ENCODE measurements at places on chromosomes 3 and 15.

DNA sequence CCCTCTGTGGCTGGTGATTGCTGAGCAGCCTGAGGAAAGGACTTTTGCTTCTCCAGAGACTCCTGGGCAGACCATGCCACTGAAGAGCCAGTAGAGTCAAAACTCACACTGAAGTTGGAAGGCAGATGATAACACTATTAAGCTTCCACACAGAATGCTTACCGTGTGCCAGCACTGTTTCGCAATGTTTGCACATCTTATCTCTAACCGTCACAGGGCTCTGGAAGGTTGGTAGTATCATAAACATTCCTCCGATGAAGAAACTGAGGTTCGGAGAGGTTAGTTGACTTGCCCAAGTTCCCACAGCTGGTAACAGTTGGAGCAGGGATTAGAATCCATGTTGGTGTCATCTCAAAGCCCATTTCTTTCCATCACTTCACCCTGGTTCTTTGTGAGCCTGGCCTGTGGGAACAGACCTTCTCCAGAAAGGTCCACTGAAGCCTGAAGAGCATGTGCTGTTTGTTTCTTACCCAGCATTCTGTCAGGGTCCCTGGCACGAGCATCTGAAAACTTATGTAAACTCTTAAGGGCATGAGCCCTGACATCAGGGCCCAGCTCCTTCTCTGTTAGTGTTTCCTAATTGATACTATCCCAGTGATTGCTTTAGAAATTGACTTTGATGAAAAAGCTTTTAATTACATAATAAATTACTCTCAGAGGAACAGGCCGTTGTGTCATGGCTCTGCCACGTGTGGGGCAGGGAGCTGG is 77.0 kb upstream of the PRR23C start:
- DNase-seq = no peak

GRCh38 chr15:50277370-50277769 is 11.8 kb upstream of the HDC start:
- DNase-seq = no peak

- DNase-seq = no peak
These were observed 3.3 kb downstream of the LYSMD4 start for GRCh38 chr15:99729920-99730319.

DNA sequence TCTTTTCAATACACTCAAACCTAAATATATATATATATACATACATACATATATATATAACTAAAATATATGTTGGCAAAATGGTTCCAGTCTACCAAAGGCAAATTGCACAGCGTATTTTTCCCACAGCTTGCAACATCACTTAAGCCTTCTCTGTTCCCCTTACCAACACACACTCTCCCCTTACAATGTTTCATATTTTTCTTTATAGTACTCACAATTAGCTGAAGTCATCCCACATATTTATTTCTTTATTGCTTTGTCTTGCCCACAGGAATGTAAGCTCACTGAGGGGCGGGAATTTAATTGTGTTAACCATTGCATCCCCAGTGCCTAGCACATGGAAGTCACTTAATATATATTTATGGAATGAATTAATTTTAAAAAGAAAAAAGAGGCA is 288.3 kb downstream of the ULK4 start:
- no peak for DNase-seq

GRCh38 chr3:152385761-152386160 is 117.0 kb downstream of the MBNL1 start:
- no peak for DNase-seq

GRCh38 chr3:16370872-16371740 is 106.1 kb downstream of the OXNAD1 start:
- no peak for DNase-seq

GRCh38 chr3:177050501-177051237 is 146.6 kb downstream of the TBL1XR1 start:
- DNase-seq = peak; percentile 47

DNA sequence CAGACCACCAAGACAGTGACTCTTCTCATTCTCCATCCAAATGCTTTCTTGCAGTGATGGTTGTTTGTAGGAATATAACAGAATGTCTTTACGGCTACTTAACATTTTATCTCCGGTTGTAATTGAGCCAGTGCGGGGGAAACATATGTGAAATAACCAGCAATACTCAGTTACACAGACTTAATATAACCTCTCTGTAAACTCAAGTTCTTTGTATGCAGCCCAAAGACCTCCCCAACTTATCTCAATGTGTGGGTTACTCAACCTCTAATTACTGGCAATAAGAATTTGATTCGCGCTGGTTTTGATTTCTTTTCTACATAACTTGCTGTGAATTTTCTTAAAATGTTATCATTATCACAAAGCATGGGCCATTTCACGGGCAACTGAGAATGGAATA is 250.6 kb downstream of the TAFA4 start:
- DNase-seq = no peak

DNA sequence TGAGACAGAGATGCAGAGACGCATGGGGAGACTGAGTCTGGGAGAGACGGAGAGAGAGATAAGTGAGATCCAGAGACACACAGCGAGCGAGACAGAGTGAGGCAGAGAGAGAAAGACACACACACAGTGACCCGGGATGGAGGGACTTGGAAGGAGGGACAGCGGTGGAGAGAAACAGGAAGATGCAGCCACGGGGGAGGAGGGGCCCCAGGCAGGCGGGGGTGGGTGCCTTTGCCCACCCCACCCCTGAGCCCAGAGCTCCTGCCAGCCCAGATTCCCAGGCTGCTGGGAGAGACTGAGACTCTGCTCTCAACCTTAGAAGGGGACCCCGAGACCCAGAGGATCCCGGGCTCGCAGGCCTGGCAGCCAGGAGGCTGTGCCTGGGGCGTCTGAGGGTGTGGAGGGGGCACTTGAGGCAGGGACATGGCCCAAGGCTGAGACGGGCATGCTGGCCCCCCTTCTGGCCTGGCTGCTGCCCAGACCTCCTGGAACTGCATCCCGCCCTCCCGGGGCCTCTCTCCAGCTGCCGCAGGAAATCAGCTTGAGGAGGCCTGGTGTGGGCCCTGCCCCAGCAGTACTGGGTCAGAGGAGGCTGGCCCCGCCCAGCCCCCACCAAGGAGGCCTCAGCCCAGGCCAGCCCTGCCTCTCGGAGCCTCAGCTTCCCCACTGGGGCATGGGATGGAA is 18.1 kb downstream of the H1-8 start:
- no peak for DNase-seq

- no peak for DNase-seq
These were observed 63.9 kb downstream of the IQSEC1 start for GRCh38 chr3:13009132-13009945.

DNA sequence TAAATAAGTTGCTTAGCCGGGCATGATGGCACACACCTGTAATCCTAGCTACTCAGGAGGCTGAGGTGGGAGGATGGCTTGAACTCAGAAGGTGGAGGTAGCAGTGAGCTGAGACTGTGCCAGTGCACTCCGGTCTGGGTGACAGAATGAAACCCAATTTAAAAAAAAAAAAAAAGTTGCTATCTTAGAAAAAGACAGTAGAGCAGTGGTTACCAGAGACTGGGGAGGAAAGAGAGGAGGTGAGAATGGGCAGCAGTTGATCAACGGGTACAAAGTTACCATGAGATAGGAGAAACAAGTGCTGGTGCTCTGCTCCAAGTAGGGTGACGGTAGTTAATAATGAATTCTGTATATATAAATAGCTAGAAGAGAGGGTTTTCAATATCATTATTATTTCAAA is 821 bp upstream of the CCR2 start:
- DNase-seq = no peak

- peak; percentile 5 for DNase-seq
These were observed 747 bp downstream of the UBA7 start for GRCh38 chr3:49812916-49813496.

DNA sequence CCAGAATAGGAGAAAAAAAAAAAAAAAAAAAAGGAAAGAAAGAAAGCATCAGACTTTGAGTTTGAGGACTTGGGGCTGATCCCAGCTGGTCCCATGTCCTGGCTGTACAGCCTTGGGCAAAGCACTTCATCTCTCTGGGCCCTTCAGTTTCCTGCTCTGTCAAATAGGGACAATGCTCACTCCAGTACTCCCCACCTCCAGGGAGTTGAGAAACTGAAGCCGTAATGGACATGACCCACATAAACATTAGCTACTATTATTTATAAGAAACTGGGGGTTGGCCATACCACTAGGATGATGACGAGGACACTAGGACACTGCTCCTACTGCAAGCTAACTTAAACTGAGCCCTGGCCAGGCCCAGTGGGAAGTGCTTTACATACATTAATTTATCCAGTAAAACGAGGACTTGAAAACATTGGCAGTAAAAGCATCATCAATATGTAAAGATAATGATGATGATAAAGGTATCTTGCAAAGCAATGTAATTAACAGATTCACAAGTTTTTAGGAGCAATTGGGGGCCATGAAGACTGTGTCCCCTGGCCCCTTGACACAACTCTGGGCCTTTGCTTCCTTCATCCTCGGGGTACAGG is 22.9 kb upstream of the SMAD6 start:
- no peak for DNase-seq

DNA sequence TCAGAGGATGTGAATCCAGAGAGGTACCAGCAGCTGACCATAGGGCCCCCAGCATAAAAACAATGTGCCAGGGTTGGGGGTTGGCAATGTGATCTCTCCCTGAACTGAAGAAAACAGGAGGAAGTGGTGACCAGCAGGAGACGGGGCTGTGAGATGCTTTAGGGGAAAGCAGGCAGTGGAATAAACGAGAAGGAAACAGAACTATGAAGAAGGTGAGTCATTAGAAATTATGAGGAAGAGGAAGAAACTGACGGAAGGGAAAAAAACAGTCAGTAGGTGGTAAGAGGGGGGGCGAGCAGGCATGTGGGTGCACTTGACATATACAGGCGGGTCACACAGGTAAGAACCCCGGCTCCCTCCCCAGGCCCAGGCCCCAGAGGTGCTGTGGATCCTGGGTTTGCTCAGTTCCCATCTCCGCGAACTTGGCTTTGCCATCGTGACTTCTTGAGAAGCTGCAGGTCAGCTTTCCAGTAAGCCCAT is 42.2 kb upstream of the B3GNT5 start:
- DNase-seq = no peak

GRCh38 chr3:132231633-132232032 is 85.6 kb upstream of the ACP3 start:
- no peak for DNase-seq

GRCh38 chr3:147341727-147342126 is 64.6 kb downstream of the ZIC4 start:
- no peak for DNase-seq

DNA sequence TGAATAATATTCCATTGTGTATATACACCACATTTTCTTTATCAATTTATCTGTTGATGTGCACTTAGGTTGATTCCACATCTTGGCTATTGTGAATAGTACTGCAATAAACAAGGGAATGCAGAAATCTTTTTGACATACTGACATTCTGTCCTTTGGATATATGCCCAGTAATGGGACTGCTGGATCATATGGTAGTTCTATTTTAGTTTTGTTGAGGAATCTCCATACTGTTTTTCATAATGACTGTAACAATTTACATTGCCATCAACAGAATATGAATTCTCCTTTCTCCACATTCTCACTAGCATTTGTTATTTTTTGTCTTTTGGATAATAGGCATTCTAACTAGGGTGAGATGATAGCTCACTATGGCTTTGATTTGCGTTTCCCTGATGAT is 174.7 kb downstream of the IGSF11 start:
- no peak for DNase-seq

DNA sequence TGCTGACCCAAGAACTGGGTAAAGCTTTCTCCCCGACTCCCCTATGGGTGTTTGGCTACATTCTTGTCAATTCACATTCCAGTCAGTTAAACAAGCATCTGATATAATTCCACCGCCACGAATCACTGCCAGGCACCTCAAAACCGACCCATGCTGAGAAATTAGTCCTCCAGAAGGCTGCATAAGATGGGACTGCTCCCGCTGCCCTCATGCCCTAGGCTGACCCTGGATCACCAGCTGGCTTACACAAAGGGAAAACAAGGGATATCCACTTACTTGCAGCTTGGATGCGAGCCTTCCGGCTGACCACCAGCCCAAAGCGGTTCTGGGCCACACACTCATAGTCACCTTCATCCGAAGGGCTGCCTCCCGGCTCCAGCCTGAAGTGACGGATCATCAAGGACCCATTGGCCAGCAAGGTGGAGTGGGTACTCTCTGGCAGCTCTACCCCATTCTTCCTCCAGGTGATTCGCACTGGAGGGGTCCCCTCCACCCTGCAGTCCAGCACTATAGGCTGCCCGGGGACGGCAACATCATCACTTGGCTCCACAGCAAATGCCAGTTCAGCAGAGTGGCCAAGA is 2.9 kb downstream of the IGDCC3 start:
- no peak for DNase-seq

DNA sequence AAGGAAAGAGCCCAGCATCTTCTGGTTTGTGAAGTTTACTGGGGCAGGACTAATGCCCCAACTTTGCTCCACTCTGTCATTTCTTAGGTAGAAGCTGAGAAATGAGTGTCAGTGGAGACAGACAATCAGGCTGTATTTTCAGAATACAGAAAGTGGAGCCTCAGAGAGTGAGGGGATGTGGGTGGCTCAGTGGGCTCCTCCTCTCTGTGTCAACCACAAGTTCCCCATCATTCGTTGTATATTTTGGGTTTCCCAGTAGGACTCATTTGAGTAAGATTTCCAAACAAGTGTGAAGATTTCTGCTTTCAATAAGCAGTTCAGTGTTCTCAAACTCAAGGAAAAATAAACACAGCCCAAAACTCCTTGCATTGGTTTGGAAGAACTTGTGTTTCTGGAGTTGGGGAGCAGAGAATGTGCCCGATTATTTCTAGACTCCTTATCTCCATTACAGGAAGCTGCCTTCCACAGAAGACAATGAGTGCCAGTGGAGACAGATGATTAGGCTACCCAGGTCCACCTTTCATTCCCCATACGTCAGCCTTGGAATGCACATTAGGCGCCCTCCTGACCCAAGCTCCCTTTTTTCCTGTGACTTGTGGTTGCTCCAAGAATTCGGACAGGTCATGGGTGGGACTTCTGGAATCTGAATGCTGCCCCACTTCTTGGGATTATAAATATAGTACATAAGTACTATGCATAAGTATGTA is 792.1 kb upstream of the LMCD1 start:
- DNase-seq = no peak

- DNase-seq = no peak
These were observed 190.9 kb downstream of the RPLP1 start for GRCh38 chr15:69643476-69643875.

- DNase-seq = no peak
These were observed 407.5 kb downstream of the ZBTB20 start for GRCh38 chr3:114739627-114740026.

GRCh38 chr15:57377478-57377847 is 1.2 kb downstream of the CGNL1 start:
- no peak for DNase-seq

DNA sequence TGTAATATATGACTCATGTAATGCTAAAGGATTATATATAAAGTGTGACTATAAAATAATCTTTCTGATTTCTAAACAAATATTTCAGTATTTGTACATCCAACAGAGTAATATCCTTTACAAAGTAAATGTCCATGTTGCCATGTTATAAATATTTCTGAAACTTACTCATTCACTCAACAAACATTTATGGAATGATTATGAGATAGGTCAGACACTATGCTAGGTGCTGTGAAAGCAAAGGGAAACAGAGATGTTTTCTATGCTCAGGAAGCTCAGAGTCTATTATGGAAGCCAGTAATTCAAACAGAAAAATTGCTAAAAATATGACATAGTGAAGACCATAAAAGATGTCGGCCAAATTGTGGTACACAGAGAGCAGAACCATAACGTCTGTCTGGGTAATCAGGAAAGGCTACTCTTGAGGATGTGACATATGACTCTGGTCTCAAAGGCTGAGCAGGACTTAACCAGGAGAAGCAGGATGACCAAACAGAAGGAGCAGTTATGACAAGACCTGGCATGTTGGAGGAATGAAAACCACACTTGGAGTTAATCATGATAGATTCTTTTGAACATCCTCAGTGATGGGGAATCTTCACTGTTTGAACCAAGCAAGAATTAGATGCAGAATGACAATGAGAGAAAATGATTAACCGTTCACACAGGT is 39.0 kb upstream of the MYO5C start:
- DNase-seq = no peak

All from NCI-H2029 (cell line).